ENCODE measurements at places on chromosomes 2 and 18.

GRCh38 chr2:85735691-85736090, 18.1 kb upstream of the ATOH8 start:
- no peak overlapping the region for H3K27ac ChIP-seq
- DNase-seq, result no peak
- H3K4me1 ChIP-seq, result peaks cover 24% of the 10 kb centered on the region
- peaks cover 6% of the 10 kb centered on the region for H3K36me3 ChIP-seq
- H3K4me3 ChIP-seq, result no peak overlapping the region

DNA sequence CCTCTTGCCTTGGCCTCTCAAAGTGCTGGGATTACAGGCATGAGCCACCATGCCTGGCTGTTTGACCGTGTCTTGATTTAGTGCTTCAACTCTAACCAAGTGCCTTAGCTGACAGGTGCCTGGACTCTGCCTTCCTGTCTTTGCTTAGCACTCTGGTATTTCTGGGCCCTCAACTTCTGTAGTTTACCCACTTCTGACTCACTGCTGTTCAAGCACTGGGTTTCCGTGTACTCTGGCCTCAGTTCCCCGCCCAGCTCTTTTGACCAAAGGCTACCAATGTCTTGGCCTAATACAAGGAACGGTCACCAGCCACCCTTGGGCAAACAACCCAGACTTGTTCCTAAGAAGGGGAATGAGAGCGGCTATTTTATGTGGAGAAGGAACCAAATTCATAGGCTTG, 35.7 kb upstream of the CABLES1 start:
- H3K36me3 ChIP-seq, result no peaks in the 10 kb centered on the region
- H3K27me3 ChIP-seq, result peaks cover 29% of the 10 kb centered on the region
- DNase-seq, result no peak
- H3K4me3 ChIP-seq, result no peak overlapping the region
- H3K27ac ChIP-seq, result no peak overlapping the region

GRCh38 chr2:166900700-166901099, 12.4 kb downstream of the XIRP2 start:
- peaks cover 9% of the 10 kb centered on the region for H3K27me3 ChIP-seq
- H3K4me1 ChIP-seq, result no peaks in the 10 kb centered on the region
- DNase-seq, result peak; percentile 8
- H3K27ac ChIP-seq, result no peak overlapping the region
- H3K4me3 ChIP-seq, result no peak overlapping the region

DNA sequence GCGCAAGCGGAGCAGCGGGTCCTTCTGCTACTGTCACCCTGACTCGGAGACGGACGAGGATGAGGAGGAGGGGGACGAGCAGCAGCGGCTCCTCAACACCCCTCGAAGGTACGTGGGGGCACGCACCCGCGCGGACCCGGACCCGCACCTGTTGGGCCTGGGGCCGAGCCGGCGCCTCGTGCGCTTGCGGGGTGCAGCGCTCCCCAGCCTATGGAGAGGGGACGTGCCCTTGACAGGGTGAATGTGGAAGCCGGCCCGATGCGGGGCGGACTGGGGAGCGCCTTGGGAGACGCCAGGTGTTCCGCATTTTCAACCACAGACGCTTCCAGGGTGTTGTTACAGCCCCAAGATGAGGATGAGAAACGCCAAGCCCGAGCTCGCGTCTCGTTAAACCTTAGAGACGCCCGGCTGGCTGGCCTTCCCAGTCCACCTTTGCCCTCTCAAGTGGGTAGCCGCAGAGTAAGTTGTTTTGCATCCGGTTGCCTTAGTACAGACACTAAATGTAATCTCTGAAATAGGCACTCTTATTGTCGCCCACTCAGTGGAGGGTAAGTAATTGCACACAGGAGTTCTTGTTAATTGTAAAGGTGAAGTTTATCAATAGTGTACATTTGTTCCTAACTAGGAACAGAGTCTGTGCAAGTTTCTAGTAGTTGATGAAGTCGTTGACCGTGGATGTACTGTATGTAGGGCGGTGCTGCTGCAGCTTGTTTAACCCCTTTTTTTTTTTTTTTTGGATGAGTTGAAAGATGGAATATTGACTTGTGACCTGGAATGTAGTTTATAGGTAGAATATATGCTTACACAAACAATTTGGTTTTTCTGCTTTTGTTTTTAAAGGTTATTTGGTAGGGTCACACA, 815 bp downstream of the GMCL1 start:
- H3K4me3 ChIP-seq, result peak overlapping the region; percentile 89
- peaks cover 6% of the 10 kb centered on the region for H3K27me3 ChIP-seq
- peak; percentile 49 for DNase-seq
- H3K36me3 ChIP-seq, result peaks cover 29% of the 10 kb centered on the region

DNA sequence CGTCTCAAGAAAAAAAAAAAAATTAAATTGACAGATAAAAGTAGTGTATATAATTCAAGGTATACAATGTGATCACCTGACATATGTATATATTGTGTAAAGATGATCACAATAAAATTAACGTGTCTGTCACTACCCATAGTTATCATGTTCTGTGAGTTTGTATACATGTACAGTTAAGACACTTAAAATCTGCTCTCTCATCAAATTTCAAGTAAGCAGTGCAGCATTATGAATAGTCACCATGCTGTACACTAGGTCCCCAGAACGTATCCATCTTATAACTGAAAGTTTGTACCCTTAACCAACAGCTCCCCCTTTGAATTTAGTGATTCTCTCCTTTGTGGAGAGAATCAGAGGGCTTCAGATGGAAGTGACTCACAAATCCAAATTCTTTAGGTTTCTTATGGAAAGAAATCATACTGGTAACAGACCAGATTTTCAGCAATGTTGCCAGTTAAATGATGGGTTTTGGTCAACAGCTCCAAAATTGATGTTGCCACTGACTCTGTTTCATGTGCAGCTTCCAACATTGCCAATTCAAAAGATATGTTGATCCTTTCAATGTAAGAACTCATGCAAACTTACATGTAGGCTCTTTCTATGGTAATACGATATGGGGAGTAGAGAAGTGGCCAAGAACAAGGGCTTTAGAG, 281.5 kb downstream of the AFF3 start:
- DNase-seq, result no peak
- H3K4me1 ChIP-seq, result peaks cover 29% of the 10 kb centered on the region
- no peak overlapping the region for H3K27ac ChIP-seq
- H3K27me3 ChIP-seq, result no peaks in the 10 kb centered on the region

GRCh38 chr18:63307551-63308200, 11.9 kb downstream of the BCL2 start:
- no peak overlapping the region for H3K27ac ChIP-seq
- peaks cover 30% of the 10 kb centered on the region for H3K36me3 ChIP-seq
- peaks cover 6% of the 10 kb centered on the region for H3K27me3 ChIP-seq
- DNase-seq, result no peak
- no peak overlapping the region for H3K4me3 ChIP-seq
- peaks cover 36% of the 10 kb centered on the region for H3K4me1 ChIP-seq

GRCh38 chr2:210955591-210955990, 399.2 kb downstream of the CPS1 start:
- no peaks in the 10 kb centered on the region for H3K27me3 ChIP-seq
- no peak for DNase-seq
- H3K4me3 ChIP-seq, result no peak overlapping the region
- H3K4me1 ChIP-seq, result no peaks in the 10 kb centered on the region
- no peak overlapping the region for H3K27ac ChIP-seq
- H3K36me3 ChIP-seq, result no peaks in the 10 kb centered on the region

GRCh38 chr2:145584353-145584752, 1064.4 kb upstream of the ZEB2 start:
- no peak for DNase-seq
- H3K27ac ChIP-seq, result no peak overlapping the region
- no peaks in the 10 kb centered on the region for H3K27me3 ChIP-seq
- no peaks in the 10 kb centered on the region for H3K36me3 ChIP-seq
- peaks cover 20% of the 10 kb centered on the region for H3K4me1 ChIP-seq
- H3K4me3 ChIP-seq, result no peak overlapping the region

DNA sequence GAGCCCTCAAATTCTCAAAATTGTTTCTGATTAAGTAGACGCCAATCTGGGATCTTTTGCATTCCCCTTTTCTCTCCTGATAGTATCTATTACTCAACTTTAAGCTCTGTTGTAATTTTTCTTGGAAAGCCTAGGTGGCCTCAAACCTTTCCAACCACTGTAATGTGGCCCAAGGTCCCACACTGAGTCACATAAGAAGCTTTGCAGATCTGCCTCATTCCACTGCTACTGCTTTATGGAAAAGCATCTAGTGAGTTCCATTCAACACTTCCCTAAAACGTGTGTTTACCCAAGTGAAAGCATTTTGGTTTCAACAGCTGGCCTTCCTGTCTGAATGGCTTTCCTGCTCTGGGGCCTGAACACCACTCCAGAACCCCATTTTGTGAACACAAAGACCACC, 493.6 kb upstream of the SPHKAP start:
- no peaks in the 10 kb centered on the region for H3K36me3 ChIP-seq
- no peak for DNase-seq
- H3K27ac ChIP-seq, result no peak overlapping the region
- no peaks in the 10 kb centered on the region for H3K4me1 ChIP-seq
- peaks cover 6% of the 10 kb centered on the region for H3K27me3 ChIP-seq

- H3K27me3 ChIP-seq, result peaks cover 18% of the 10 kb centered on the region
- peak; percentile 52 for DNase-seq
- no peak overlapping the region for H3K4me3 ChIP-seq
- H3K4me1 ChIP-seq, result peaks cover 7% of the 10 kb centered on the region
- no peaks in the 10 kb centered on the region for H3K36me3 ChIP-seq
These were observed 102.0 kb downstream of the DCDC2C start for GRCh38 chr2:3805201-3805939.

- no peak overlapping the region for H3K27ac ChIP-seq
- H3K4me1 ChIP-seq, result no peaks in the 10 kb centered on the region
- H3K27me3 ChIP-seq, result no peaks in the 10 kb centered on the region
- DNase-seq, result no peak
- H3K36me3 ChIP-seq, result peaks cover 96% of the 10 kb centered on the region
These were observed 14.2 kb downstream of the ERCC3 start for GRCh38 chr2:127279781-127280180.

All from nephron progenitor cell (in vitro differentiated cells).